ENCODE measurements at places on chromosomes 2 and 18.
A peak's percentile ranks its signal among the peaks of the same experiment; 100 is the strongest.

GRCh38 chr2:37417321-37417720 lies 72.9 kb downstream of the QPCT start:
- no peak for DNase-seq

- peak; percentile 68 for DNase-seq
Measured at GRCh38 chr2:148875387-148876051, 492 bp downstream of the KIF5C start.

DNA sequence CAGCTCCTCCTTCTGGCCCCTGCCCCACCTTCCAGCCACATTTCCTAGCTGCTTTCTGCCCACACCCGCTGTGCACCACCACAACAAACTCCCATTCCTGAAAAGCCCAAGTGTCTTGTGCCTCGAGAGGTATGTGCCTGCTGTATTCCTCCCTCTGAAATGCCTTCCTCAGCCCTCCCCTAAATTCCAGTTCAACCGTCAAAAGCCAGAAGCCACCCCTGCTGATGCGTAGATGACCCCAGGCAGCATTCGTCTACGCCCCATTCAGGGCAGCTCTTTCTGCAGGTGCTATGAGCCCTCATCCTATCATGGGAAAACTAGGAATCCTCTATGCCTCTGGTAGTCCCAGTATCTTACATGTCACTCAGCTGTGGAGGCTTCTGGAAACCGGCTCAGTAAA lies 71.7 kb downstream of the DNMT3A start:
- no peak for DNase-seq

- no peak for DNase-seq
Measured at GRCh38 chr18:31162419-31162793, 250 bp downstream of the DSC1 start.

GRCh38 chr2:231332388-231332787 lies 63.1 kb upstream of the B3GNT7 start:
- no peak for DNase-seq

DNA sequence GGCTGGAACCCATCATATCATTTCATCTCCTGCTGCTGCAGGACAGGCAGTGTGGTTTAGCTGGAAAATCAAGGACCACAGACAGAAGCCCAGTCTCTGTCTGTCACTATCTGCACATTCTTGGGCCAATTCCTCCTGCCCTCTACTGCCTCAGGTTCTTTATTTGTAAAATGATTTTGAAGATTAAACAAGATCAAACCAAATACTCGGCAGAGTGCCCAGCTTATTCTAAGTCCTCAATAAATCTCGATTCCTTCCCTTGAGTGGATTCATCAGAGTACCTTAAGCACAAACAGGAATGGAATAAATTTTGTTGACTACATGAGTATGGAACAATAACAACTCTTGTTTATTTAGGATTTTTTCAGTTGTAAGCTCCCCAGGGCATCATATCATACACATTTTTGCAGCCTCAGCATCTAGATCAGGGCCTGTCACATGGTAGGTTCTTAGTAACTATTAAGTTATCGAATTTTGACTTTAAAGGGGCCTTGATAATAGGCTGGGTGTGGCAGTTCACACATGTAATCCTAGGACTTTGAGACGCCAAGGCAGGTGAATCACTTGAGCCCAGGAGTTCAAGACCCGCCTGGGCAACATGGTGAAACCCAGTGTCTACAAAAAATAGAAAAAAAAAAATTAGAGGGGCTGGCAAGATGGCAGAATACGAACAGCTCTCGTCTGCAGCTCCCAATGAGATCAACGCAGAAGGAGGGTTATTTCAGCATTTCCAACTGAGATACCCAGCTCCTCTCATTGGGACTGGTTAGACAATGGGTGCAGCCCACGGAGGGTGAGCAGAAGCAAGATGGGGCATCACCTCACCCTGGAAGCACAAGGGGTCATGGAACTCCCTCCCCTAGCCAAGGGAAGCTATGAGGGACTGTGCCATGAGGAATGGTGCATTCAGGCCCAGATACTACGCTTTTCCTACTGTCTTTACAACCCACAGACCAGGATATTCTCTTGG lies 11.1 kb downstream of the RHOB start:
- DNase-seq = no peak

GRCh38 chr2:67922080-67922785 lies 140.6 kb downstream of the C1D start:
- DNase-seq = no peak

DNA sequence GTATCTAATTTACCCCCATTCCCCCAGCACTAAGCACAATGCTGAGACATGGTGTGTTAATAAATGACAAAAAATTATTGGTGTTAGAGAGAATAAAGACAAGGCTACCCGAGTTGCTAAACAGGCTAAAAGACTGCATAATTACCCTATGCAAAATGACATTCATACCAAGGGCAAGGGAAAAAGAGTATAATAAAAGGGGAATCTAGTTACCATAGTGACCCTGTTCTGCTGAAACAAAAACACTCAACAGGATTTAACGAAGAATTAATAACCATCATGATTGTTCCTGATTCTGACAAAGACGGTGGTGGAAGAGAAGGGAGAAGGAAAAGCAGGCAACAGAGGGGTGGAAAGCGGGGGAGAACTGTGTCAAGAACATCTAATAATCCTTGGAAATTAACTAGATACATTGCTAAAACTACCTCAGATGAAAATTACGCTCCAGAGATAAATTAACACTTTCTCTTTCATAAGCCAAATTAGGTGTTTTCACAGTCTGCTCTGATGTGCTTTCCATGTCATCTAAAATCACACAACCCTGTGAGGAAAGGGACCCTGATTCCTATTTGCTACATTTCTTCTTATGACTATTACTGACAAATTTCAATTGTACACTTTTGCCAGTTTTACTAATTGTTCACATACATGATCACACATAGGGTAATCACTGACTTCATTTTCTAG lies 25.5 kb downstream of the TTR start:
- no peak for DNase-seq

- no peak for DNase-seq
Measured at GRCh38 chr2:150230004-150230403, 257.5 kb downstream of the RND3 start.

GRCh38 chr2:236472720-236473495 lies 96.7 kb upstream of the ACKR3 start:
- DNase-seq = no peak

DNA sequence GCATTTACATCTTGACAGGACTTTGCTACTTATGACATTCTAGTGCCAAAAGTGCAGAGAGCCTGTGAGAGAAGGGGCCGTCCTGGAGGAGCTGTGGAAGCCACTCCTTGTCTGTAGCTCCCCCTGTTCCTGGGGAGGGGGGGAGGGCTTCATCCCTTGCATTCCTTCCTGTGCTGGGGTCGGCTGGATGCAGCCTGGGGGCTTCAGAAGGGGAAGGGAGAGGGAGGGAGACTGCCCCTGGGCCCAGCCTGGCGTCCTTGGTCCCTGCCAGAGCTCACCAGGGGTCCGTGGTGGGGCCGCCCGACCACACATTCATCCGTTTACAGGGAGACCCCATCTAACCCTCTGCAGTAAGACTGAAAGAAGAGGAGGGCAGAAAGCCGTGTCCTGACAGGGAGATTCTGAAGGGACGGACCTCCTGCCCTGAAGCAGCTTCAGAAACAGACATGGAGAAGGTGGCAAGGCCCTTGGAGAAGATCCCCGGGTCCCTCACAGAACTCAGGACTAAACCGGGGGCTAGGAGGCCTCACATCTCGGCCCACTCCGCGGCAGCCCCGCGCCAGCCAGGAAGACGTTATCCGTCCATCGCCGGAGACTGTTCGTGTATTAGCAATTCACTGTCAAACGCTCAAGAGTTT lies 258.3 kb upstream of the SALL3 start:
- no peak for DNase-seq

DNA sequence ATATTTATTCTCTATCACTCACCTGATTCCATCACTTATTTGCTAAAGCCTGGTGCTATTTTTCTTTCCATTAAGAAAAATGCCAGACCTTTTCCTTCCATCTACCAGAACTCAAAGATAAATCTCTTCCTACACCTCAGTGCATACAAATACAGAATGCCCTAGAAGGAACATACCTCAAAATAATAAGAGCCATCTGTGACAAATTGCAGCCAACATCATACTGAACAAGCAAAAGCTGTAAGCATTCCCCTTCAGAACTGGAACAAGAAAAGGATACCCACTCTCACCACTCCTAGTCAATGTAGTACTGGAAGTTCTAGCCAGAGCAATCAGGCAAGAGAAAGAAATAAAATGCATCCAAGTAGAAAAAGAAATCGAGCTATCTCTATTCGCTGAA lies 315.9 kb upstream of the UBE2E3 start:
- DNase-seq = no peak

DNA sequence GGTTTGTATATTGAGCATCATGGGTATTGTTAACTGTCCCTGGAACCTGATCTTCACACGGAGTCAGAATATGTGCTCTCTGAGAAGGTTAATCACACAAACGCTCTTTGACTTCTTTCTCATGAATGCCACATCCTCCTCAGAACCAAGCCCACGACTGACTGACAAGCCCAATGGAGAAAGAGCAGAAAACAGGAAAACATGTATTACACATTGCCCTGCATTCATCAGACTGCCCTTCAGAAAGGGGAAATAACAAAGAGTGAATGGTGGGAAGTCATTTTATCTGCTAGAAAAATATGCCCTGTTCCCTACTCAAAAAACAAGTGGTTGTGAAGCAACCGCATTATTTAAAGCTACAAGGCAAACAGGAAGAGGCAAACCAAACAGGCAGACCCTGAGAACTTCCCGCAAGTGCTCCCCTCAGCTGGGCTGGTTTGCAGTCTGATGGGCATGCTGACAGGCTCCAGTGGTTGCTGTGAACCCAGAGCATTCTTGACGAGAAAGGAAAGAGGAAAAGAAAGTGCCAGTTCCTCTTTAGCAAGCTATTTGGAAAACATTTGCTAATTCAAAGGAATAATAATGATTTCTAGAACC lies 172.9 kb upstream of the SETBP1 start:
- DNase-seq = no peak

GRCh38 chr18:23964282-23965238 lies 50.0 kb upstream of the TTC39C start:
- DNase-seq = no peak

DNA sequence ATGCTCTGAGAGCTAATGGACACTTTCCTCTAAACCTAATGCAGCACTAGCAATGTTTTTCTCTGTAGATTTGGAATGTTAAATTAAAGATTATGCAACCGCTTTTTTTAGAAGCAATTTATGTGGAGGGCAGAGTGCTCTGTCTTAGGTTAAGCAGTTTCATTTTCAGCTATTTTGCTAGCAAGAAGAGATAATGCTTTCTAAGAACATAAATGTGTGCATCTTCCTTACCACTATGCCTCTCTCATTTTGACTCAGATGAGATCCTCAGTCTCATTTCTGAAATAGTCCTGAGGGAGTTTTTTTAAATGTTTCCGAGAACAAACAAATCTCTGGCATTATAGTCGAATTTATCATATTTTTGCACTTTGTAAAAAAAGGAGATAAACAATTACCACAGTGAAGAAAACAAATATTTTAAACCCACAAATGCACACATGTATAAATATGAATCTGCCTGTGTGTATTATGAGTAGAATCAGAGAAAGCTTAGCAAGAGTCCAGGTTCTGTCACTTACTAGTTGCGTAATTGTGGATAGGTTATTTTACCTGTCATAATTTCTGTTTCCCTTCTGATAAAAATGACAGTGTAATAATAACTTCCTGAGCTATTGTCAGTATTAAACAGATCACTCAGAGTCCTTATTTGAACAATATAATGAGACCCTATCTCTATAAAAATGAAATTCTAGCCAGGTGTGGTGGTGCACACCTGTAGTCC lies 207.7 kb upstream of the CRIM1 start:
- no peak for DNase-seq

DNA sequence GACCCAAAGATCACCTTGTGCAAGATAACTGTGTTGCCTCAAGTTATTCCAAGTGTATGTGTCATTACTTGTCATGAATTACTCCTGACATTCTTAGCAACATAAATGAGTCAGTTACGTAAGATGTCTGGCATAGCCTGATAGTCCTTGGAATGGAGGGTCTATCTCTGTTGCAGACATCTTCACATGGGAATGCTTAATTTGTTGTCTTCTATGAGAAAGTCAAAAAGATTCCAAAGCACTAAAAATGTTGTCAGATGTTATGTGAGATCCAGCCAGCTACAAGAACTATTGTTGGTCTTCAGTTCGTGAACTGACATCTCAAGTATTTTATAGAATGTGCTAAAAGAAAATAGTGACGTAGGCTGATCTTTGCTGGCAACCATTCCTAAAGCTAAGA lies 178.2 kb upstream of the RASGRP3 start:
- DNase-seq = no peak

DNA sequence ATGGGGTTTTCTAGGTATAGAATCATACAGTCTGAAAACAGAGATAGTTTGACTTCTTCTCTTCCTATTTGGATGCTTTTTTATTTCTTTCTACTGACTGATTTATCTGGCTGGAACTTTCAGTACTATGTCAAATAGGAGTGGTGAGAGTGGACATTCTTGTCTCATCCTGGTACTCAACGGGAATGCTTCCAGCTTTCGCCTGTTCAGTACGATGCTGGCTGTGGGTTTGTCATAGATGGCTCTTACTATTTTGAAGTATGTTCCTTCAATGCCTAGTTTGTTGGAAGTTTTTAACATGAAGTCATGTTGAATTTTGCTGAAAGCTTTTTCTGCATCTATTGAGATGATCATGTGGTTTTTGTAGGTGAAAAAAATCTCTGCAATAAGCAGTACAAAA lies 730.4 kb downstream of the PLCL1 start:
- no peak for DNase-seq

DNA sequence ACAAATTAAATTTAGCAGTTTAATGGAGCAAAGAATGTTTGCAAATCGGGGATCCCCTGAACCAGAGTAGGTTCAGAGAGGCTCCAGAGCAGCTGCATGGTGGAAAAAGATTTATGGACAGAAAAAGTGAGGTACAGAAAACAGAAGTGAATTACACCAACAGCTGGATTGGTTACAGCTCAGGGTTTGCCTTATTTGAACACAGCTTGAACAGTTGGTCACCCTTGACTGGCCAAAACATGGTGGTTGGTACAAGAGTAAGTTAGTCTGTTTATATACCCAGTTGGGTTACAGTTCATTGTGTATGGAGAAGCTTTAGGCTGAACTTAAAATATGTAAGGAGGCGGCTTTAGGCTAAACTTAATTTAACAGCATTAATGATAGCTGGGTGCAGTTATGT lies 5.4 kb upstream of the CDCA7 start:
- no peak for DNase-seq
